WERI-Rb-1 (cell line): ENCODE measurements at places on chromosomes 6 and 20.

DNA sequence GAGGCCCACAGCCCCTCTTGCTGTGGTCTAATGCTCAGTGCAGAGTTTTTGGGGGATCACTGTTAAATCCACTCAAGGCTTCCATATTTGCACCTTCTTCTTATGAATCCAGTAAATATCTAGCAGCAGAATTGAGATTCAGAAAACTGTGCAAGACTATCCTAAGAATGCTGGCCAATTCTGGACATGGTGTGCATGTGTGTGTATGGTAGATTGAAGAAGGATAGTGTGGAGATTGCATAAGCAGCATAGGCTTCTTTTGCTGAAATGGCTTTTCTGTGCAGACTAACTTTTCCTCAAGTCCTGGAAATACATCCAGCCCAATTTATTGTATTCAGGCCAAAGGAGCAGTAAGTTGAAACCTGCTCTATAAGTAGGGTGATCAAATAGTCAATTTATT is 39.7 kb downstream of the FBXO9 start:
- DNase-seq, result no peak

DNA sequence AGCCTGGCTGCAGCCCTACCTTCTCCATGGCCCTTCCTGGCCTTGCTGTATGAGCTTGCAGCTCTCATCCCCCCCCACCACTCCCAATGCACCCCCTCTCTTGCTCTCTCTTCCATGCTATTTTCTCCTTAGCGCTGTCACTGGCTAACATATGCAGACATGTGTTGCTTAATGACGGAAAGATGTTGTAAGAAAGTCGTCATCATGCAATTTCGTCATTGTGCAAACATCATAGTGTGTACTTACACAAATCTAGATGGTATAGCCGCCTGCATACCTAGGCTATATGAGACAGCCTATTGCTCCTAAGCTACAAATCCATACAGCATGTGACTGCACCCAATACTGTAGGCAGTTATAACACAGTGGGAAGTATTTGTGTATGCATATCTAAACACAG is 27.0 kb downstream of the ANGPT4 start:
- DNase-seq, result no peak

DNA sequence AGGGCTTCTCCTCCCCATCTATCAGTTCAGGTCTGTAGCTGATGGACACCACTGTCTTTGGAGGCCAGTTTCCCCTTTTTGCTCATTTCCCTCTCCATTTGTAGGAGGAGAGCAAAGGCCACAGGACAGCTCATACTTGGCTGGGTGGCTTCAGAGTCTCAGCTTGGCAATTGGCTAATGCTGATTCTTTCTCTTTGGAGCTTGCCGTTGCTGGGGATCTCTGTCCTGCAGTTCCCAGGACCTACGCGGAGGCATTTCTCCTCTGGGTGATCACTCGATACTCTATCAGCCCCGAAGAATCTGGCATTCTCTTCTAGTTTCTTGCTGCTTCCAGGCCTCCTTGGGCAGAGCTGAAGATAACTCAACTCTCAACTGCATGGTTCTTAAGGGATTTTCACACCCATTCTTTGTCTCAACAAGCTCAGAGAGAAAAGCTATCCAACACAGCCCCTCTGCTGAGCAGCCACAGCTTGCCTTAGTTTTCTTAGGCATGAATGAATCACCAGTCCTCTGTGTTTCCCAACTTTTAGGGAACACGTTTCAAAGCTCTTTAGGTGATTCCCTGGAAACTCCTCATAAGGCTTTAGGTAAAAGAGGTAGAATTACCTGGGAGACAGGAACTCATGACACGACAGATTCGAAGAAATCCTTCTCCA is 19.2 kb upstream of the SSR1 start:
- no peak for DNase-seq

GRCh38 chr6:106113256-106113959 is 27.3 kb downstream of the PRDM1 start:
- no peak for DNase-seq

DNA sequence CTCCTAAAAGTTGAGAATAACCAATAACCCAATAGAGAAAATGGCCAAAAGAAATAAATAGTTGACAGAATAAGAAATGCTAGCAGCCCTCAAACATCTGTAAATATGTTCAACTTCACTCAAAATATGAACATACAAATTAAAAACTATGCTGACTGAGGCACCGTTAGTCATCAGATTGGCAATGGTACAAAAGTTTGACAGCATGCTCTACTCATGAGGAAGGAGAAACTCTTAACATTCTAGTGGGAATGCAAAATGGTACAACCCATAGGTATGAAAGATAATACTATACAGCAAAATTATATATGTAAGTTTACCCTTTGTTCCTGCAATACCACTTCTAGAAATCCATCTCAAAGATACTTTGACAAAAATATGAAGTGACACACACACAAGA is 1.6 kb upstream of the ZSCAN12 start:
- no peak for DNase-seq

DNA sequence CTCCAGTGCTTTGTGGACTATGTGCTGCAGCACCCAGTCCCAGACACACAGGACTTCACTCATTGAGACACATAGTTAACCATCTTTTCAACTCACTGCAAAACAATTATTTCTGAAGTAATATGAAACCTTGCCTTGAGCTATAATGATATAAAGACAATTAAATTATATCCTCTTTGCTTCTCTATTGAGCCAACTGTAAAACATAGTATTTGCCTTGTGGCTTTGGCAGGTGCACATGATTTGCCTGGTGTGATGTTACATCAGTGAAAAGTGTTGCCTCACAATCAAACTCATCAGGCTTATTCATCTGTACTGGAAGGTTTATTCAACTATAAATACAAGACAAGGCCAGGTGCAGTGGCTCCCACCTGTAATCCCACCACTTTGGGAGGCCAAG is 80.6 kb downstream of the NCOA7 start:
- DNase-seq, result no peak

DNA sequence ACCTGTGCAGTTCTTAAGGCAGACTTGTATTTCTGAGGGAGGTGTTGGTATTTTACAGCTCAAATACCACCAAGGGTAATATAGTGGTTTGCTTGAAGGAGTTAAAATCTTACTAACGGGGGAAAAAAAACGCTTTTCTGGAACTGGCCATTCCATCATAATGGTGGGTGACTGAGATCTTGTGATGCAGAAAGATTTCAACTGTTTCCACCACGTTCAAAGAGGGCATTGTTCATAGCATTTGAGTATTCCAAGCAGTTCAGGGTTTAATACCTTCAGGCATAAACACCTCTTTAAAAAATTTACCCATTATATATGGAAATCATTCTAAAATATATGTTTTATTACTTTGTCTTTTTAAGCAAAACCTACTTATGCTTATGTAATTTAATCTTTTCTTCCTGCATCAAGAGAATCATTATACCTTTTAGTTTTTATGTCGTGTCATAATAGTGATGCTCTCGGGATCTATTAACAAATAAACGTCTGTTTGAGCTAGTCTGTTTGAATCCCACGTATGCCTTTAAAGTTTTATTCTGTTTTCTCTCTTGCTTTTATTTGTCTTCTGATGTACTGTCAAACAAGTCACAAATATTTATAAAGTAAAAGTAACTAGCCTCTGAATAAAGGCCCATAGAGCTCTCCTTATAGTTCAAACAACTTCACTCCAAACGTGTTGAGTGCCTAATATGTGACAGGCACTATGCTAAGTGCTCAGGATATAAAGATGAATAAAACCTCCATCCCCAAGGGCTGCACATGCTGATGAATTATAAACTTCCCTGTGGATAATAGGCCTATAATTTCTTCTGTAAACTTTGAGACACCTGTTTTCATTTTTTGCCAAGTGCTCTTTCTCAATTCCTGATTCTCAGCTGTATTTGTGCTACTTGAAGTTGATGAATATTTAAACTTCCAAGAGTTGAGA is 298.8 kb upstream of the FERMT1 start:
- no peak for DNase-seq

DNA sequence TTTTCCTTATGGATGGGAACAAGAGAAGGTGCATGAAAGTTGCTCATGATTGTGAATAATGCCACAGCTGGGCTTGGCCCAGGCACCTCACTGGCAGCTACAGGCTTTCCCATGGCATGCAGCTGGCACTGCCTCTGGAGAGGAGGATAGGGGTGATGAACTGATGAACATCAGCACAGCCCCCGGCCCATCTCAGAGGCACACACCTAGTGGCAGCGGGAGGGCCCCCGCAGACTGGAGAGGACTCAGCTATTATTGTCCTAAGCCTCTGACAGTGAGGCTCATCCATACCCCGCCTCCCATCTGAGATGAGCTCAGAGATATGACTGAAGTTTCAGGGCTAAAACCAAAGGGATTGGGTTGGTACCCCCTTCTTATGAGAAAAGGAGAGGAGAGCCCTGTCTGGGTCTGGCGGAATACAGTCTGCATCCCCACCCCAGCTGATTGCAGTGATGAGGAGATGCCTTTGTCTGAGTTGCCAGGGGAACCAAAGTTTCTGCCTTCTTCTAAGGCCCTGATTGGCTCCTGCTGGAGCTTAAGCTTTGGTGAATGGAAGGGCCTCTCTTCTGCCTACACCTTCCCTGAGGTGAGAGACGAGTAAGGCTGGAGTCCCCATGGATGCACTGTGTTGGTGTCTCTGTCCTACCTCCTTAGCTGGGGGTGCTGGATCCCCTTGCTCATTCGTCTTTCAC is 27.6 kb upstream of the EPB41L1 start:
- no peak for DNase-seq

DNA sequence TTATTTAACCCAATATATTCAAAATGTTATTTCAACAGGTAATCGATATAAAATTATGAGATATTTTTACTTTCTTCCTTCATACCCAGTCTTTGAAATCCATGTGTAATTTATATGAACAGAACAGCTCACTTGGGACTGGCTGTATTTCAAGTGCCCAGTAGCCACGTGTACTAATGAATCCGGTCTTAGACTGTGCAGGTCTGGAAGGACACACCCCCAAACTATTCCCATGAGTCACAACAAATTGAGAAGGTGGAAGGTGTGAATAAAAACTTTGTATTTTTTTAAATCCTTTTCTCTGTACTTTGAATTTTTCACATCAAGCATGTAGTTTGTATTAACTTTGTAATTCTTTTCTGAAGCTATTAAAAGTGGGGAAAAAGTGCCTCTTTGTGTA is 2.8 kb downstream of the UNC5CL start:
- no peak for DNase-seq

DNA sequence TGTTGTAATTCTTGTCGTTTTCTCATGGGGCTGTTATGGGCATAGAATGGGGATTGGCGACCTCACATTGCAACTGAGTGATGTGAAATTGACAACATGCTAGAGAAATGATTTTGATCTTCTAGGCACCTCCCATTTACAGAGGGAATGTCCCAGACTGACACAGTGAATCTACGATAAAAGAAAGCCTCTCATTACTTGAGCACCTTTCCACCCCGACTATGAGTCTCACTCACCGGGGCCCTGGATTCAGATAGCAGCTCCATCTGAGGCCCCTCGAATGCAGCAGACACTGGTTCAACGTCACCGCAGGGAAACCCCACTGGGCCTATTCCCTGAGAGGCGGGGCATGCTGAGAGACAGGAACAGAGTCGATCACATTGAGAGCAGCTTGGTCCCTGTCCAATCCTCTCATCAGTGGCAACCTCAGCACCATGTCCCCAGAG is 49.1 kb downstream of the NFATC2 start:
- no peak for DNase-seq

DNA sequence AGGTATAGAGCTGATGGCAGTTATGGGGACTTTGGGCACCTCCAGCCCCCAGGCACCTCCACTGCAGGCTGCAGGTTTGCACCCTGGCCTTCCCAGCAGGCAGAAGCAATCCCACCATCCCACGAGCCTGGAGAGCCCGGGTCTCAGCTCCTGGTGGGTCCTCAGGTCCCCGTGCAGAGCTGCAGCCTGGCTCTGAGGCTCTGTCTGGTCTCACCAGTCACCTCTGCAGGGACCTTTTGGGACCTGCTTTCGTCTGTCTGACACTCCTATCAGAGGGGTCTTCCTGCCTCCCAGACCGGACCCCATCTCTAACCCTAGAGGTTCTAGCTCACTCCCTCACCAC is 41.9 kb downstream of the FGD2 start:
- no peak for DNase-seq

DNA sequence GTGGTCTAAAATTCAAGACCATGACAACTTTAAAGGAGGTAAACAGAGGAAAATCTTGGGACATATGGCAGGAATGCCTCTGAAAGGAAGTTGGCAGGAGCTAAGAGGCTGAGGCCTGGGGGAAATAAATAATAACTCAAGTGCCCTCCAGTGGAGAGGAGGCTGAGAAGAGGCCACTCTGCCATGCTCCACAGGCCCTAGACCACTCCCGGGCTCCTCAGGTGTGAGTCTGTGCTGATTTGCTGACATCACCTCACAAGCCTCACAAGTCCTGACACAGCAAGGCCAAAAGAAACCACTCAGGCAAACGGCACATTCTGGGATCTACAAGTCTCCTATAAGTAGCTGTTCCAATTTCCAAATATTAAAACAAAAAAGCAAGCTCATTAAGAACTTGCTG is 91.0 kb upstream of the RIPOR2 start:
- peak; percentile 30 for DNase-seq

DNA sequence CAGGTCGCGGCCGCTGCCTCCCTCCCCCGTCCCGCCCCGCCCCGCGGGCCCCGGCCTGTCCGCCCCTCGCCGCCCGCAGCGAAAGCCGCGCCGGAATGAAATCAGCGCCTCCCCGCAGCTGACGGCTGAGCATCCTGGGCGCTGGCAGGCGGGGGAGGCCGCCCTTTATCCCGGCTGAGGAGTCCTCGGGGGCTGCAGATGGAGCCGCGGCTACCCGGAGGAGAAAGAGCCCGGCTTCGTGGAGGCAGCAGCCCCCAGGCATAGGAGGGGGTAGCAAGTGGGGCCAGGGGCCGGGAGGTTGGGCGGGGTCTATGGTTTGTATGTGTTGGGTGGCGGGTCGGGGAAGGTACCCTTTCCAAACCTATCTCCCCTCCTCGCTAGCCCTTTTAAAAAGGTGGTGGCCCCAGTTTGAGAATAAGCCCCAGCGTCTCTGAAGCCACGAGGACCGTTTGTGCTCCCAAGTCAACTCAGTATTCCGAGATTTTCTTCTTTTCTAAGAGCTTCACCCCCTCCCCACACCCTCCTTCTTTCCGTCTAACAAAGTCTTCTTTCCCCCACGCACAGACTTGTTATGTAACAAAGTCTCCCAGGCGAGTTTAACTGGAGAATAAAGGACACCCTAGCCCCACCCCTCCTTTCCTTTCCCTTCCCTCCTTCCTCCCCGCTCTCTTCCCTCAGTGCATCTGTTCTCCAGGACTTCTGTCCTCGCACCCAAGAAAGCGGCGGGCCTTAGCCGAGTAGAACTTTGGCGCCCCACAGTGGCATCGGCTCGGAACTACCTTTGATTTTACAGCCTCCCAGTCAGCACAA is 11.0 kb downstream of the POU3F2 start:
- peak; percentile 86 for DNase-seq

DNA sequence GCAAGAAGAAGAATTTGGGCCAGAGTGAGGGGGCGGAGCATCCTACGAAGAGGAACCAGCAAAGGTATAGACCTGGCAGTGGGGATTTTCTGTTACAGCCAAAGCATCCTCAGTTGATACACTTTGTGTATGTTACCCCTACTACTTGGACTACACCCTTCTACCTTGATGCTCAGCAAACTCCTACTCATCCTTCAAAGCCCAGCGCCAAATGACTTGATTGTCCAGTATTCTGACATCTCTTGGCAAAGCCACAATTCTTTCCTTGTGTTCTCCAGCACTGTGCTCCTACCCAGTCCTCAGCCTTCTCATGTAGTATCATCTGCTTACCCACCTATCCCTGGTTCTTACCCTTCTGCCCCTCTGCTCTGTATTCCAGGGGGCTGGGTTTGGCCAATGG is 21.7 kb upstream of the CTNNBL1 start:
- no peak for DNase-seq
